Naive thymus-derived CD8-positive, alpha-beta T cell (primary cell): ENCODE measurements at places on chromosomes 6 and 20. TPM values are rescaled to one million over a fixed set of nuclear protein-coding genes. Genes with fewer than 3 reads are reported as not detected.

- no peak for DNase-seq
These were observed 245.3 kb downstream of the MAFB start for GRCh38 chr20:40443753-40444152.

GRCh38 chr6:45970326-45970725, 45.3 kb downstream of the CLIC5 start:
- no peak for DNase-seq

GRCh38 chr6:18266523-18266912, 2.2 kb upstream of the DEK start:
- DNase-seq: no peak

DNA sequence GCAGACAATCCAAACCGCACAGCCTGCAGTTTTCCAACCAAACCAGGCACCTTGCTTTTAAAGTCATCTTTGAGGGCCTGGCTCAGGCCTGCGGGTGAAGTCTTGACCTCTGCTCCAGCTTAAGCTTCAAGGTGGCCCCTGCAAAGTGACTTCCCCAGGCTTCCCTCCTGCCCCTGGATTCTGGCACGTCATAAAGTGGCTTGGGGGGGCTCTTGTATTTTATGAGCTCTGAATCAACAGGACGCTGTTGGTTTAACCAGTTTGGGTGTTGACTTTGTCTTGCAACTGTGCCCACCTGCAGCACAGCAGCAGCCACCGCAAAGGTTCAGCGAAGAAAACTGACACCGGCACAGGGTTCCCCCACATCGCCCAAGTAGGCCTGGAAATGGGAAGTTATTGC, 81.2 kb downstream of the NFATC2 start:
- DNase-seq: no peak

DNA sequence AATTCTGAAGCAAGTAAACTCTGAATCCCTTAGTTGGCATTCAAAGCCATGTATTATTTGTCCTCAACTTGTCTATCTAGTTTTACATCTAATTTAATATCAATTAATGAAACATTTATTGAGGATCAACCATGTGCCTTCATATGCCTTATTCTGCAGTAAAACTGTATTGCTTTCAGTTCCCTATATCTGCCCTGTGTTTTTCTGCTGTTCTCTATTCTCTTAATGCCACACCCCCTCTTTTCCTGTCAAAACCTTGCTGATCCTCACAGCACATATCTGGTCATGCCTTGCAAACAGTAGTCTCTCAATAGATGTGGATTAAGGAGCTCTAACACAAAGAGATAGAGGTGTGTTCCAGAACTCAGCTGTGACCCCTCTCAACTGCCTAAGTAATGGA, 2.0 kb downstream of the FIG4 start:
- no peak for DNase-seq

- no peak for DNase-seq
These were observed 55.2 kb downstream of the TIAM2 start for GRCh38 chr6:155050311-155050710.

GRCh38 chr6:105872249-105872648, 213.9 kb upstream of the PRDM1 start:
- DNase-seq: no peak

DNA sequence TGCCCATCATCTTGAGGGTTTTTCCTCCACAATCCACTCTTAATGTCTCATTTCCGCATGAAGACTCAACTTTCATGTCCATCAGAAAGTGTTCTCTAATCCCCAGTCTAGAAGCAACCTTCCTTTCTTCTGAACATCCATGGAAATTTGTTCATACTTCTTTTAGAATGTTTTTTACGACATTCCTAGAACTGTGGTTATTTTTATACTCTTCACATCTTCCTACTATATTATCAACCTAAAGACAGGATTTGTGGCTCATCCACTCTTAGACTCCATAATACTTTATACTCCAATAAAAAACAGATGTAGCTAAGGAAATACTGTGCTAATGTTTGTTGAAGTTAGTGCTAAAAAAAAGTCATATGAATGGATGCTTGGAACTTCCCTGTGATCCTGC, 1.4 kb upstream of the CAP2 start:
- no peak for DNase-seq

GRCh38 chr6:111551521-111552231, 54.0 kb downstream of the TRAF3IP2 start:
- no peak for DNase-seq

DNA sequence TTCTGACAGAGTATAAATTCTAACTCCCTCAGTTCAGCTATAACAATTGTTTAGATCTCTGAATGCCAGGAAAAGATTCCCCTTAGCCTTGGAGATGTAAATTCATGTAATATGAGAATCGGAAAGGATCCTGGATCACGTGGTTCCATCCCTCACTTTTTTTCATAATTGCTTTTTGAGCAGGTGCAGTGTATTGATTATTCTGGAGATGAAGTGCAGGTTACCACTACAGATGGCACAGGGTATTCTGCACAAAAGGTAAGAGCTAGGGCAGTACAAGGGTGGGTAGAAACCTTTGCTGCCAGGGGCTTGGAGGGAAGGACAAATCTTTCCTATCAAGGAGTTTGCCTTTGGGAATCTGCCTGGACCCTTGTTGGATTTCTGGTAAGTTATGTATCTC, 52.7 kb downstream of the KDM1B start:
- DNase-seq: no peak

GRCh38 chr20:20412750-20413149, 44.8 kb downstream of the INSM1 start:
- no peak for DNase-seq

- DNase-seq: no peak
These were observed 5.9 kb downstream of the RRAGD start for GRCh38 chr6:89406141-89406540.

GRCh38 chr20:46010491-46011391, 2.0 kb downstream of the MMP9 start:
- peak; percentile 47 for DNase-seq

DNA sequence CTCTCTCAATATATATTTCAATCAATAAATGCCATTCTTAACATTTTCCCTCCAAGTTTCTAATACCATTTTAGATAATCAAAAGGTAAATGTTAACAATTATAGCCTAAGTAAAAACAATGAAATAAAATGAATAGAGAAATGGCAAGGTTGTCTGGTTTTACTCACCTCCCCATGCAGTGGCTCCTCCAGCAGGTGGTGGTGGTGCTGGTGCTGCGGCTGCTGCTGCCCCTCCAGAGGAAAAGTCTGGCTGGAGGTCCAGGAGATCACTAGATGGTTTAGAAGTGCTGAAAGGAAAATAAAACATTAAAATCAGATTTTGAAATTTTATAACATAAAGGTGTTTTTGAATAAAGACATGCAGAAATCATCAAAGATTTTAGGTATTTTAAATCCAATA, 93.2 kb downstream of the PRSS35 start:
- no peak for DNase-seq

GRCh38 chr6:19268117-19268516, 569.1 kb upstream of the ID4 start:
- DNase-seq: no peak

GRCh38 chr6:153941768-153942167, 97.3 kb upstream of the OPRM1 start:
- no peak for DNase-seq

DNA sequence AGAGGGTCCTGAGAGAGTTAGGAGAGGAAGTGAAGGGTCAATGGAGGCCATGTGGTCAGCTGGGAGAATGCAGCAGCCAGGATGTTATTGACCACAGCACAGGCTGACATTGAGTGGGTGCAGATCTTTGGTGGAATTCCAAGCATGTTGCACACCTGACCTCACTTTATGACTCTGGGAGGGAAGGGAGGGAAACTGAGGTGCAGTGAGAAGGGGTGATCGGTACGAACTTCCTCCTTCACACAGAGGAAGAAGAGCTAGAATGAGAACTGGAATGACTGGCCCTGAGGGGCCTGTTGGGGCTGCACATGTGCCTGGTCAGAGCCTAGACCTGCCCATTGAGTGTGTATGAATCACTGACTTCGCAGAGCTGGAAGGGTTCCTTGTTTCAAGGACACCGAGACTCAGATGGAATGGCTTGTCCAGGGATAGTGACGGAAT, 9.8 kb downstream of the FAM83D start:
- DNase-seq: no peak

- DNase-seq: no peak
These were observed 723 bp downstream of the MANEA start for GRCh38 chr6:95578106-95578410.

DNA sequence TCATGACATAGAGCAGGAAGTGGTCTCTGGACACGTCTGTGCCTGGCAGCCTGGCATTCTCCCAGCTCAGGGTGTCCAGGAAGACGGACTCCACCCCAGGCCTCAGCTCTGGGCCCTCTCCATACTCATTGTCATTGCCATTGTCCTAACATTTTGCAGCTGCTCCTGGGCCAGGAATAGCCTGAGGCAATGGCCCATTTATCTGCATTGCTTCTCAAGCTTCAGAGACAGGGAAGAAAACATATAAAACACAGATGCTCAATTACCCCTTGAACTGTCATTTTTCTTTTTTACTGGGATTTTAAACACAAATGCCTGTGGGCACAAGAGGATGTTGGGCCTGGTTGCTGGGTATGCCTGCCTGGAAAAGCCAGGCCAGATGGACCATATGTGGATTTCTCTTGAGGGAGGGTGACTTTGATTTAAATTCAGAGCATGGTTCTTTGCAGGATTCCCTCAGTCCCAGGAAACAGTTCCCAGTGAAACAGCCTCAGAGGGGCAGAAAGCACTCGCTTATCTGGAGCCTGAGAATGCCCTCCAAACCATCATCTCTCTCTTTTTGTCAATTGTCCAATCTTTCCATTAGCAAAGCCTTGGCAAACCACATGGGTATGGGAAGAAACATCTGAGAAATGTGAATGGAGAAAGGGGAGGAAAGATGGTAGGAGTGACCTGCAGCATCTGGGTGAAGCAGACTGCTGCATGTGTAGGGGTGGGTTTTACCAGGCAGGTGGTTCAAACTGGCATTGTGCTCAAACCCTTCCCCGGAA, 17.9 kb downstream of the LAMP5 start:
- DNase-seq: no peak

DNA sequence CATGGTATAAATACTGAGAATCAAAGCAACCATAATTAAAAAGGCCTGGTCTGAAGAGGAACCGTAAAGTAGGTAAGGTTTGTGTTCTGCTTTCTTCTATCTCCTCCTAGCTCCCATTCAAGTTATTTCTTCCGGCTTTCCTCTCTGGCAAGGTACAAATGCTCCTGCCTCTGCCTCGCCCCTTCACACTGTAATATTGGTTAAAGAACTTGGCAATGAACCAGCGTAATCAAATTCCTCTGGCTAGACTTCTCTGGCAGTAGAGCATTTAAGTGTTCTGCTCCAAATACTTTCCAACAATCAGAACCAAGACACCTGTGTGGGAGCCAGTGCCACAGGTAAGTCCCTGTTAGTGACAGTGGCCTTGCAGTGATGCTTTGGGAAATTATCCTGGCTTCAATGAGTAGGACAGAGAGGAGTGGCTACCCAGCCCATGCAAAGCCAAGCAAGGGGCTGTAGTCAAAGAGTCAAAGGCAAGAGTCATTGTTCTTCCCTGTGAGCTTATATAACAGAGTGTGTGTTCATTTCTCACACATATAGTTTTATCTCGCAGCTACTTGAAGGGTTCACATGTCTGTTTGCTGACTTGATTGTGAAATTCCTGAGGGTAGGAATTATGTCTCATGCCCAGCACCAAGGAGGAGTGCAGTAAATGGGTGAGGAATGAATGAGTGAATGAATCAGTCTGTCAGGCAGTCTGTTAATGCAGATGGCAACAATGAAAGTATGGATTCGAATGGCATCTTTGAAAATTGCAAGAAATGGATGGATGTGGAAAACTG, 329.3 kb downstream of the NRN1 start:
- no peak for DNase-seq

The TGM2 gene
- total RNA-seq: not detected

The ATP6V1G2 gene
- 7.9 TPM for total RNA-seq

The ANKRD66 gene
- total RNA-seq: not detected

The TMC2 gene
- not detected for total RNA-seq

The MCHR2 gene
- not detected for total RNA-seq

The DUSP22 gene
- total RNA-seq: 46.0 TPM

The KCNK16 gene
- not detected for total RNA-seq

The SLC44A4 gene
- not detected for total RNA-seq

The SNPH gene
- 25.7 TPM for total RNA-seq

The OR2B6 gene
- total RNA-seq: not detected

The IL17A gene
- not detected for total RNA-seq

The STK35 gene
- 18.3 TPM for total RNA-seq

The PHACTR3 gene
- not detected for total RNA-seq

The LY6G6D gene
- total RNA-seq: not detected

The HAO1 gene
- total RNA-seq: not detected

The RAB44 gene
- total RNA-seq: not detected

The C6orf52 gene
- 1.2 TPM for total RNA-seq
